HuH-7 (cell line): ENCODE measurements at places on chromosomes 6 and 20.
A peak's percentile ranks its signal among the peaks of the same experiment; 100 is the strongest.

DNA sequence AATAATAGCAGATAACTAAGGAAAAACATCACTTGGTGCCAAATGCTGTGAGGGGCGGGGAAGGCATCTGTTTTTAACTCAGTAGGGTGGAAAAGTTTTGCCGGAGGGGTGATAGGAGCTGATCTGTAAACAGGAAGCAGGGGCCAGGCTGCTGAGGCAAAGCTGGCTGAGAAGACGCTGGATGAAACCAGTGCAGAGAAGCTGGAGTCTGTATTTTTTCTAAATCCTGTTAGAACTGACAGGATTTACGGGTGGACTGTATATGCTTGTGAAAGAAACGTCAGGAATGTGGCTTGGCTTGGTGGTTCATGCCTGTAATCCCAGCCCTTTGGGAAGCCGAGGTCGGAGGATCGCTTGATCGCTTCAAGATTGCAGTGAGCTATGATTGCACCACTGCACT lies 5.6 kb downstream of the PCMTD2 start:
- no peak for DNase-seq

- no peak for DNase-seq
These were observed 4.0 kb downstream of the CD40 start for GRCh38 chr20:46122071-46122470.

- no peak for DNase-seq
These were observed 14.5 kb downstream of the TCF15 start for GRCh38 chr20:595330-596308.

DNA sequence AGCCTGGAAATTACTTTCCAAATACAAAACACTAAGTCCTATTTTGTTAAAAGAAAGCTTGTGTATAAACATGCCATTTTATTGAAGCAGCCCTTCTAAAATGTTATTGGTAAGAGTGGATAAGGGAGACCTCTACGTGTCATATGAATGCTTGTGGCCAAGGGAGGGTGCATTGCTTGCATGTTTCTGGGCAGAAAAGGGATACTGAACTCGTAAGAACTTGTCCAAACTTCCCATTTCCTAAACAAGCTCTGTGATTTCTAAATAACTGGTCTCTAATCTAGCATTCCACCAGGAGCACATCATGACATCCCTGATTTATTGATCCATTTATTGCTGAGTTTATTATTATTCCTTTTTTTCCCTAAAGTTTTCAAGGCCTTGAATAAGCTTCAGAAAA lies 474.1 kb downstream of the CD109 start:
- no peak for DNase-seq

GRCh38 chr6:107666981-107667601 lies 157.0 kb downstream of the SCML4 start:
- no peak for DNase-seq

DNA sequence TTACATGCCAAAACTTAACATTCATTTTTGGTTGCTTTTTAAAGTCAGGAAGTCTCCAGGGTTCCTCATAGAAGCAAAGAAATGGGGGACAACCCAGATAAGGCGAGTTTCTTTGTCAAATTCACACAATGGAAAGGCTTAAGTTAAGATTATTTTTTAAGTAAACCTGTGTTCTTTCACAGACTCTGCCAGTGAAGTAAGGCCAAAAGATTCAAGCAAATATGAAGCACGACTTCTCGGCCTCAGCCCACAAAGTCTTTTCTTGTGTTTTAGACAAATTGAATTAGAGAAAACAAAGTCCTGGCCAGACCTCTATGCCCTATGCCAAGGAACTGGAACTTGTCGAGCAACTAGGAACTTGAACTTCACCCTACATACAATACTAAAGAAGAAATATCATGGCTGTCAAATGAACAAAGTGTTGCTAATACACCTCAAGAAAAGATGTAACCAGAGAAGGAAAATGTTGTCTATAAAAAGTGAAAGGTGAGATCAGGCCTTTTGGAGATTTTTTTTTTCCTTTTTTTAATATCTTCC lies 540.0 kb upstream of the JARID2 start:
- DNase-seq = no peak

- no peak for DNase-seq
These were observed 396.3 kb upstream of the EYS start for GRCh38 chr6:66103354-66103753.

GRCh38 chr6:52517502-52518278 lies 59.2 kb downstream of the TRAM2 start:
- peak; percentile 47 for DNase-seq
